ENCODE measurements at places on chromosomes 6 and 20. TPM values are rescaled to one million over a fixed set of nuclear protein-coding genes. Genes with fewer than 3 reads are reported as not detected.

DNA sequence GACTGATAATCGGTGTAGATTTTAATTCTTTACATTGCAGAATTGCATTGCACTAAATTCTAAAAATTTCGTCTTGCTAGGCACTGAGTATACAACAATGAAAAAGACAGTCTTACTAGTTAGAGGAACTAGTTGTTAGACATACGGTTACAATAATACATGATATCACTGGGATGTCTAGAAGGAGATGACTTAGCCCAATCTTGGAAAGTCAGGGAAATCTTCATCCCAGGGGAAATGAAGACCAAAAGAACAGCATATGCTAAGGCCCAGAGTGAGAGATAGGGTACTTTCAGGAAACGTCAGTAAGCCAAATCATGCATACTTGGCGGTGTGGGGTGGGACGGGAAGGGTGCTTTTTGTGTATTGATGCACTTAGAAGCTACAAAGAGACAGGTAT is 901 bp downstream of the CEP57L1 start:
- no peaks in the 10 kb centered on the region for H3K36me3 ChIP-seq
- H3K27me3 ChIP-seq: no peaks in the 10 kb centered on the region
- no peak overlapping the region for H3K27ac ChIP-seq
- H3K4me1 ChIP-seq: peaks cover 6% of the 10 kb centered on the region

Gene BPIFB4
- not detected for total RNA-seq

Gene EYA2
- total RNA-seq: 5.4 TPM

Gene CGAS
- total RNA-seq: 3.7 TPM

- H3K27me3 ChIP-seq: no peaks in the 10 kb centered on the region
- no peaks in the 10 kb centered on the region for H3K4me1 ChIP-seq
- no peaks in the 10 kb centered on the region for H3K36me3 ChIP-seq
- H3K27ac ChIP-seq: no peak overlapping the region
These were observed 599.8 kb downstream of the COL12A1 start for GRCh38 chr6:74605922-74606581.

DNA sequence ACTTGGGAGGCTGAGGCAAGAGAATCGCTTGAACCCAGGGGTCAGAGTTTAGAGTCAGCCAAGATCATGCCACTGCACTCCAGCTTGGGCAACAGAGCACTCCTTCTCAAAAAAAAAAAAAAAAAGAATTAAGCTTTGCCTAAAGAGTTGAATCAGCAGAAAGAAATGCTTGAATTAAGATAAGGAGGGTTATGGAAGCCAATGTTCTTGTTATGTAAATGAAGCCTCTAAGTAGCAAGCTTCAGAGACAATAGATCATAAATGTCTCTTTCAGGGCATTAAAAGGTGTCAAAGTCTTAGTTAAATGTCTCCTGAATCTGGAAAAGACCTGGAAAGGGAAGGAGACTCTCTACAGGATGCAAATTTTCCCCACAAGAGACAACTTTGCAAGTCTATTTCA is 69.7 kb upstream of the FAM83B start:
- H3K4me3 ChIP-seq: no peak overlapping the region
- H3K4me1 ChIP-seq: no peaks in the 10 kb centered on the region
- DNase-seq: no peak

Gene RAET1L
- total RNA-seq: not detected

DNA sequence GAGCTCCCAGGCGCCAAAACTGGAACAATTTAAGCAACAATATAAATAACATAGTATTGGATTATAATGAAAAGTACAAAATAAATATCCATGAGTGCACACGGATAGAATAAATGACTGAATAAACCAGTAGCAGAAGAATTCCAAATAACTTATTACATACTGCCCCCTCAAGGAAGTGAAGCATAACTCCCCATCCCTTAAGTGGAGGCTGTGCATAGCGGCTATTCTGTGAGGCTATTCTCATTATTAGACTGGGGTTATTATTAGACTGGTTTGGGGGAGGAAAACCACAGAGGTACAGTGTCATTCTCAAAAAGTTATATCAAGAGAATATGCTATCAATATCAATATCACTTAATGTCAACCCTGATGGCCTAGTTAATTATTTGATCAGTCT is 94.4 kb upstream of the SIRPA start:
- H3K4me1 ChIP-seq: no peaks in the 10 kb centered on the region
- no peaks in the 10 kb centered on the region for H3K27me3 ChIP-seq
- DNase-seq: no peak
- no peaks in the 10 kb centered on the region for H3K36me3 ChIP-seq
- no peak overlapping the region for H3K27ac ChIP-seq

Gene DSP
- 95.4 TPM for total RNA-seq

- H3K4me1 ChIP-seq: no peaks in the 10 kb centered on the region
These were observed 202.5 kb downstream of the DHX35 start for GRCh38 chr20:39164642-39165041.

DNA sequence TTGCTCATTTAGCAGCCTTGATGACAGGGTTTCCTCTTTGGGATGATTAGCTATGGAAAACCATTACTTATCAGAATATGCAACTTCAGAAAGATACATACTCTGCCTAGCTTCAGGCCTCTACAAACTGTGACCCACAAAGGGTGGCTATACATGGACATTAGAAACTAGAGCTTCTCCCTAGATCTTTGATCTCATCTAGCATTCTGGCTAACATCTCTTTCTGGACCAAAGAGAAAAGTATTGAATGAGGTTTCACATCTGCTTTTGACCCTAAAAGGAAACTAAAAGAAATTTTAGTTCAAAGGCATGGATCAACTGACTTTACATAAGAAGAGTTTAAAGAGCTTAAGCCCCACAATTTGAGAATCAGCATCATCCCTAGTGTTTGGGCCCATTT is 12.4 kb upstream of the HMGN3 start:
- no peak for DNase-seq
- H3K4me1 ChIP-seq: no peaks in the 10 kb centered on the region
- no peak overlapping the region for H3K27ac ChIP-seq
- no peak overlapping the region for H3K4me3 ChIP-seq
- H3K36me3 ChIP-seq: no peaks in the 10 kb centered on the region

DNA sequence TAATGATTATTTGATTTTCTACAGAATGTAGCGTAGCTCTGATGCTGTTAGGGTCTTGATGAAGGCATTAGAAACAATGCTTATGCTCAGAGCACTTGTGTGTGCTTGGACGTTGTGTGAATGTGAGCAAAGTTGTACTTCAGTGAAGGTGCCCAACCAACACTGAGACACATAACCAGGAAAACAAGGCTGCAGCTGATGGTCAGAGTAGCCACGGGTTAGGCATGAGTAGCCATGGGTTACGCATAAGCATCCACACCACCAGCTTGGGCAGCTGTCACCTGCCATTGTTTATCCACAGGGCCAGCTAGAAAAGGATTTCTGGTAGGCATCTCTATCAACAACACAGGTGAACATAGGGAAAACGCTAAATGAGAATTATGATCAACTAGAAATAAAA is 326.6 kb downstream of the NRN1 start:
- H3K4me3 ChIP-seq: no peak overlapping the region
- H3K27me3 ChIP-seq: no peaks in the 10 kb centered on the region
- DNase-seq: no peak
- H3K27ac ChIP-seq: no peak overlapping the region
- no peaks in the 10 kb centered on the region for H3K4me1 ChIP-seq

DNA sequence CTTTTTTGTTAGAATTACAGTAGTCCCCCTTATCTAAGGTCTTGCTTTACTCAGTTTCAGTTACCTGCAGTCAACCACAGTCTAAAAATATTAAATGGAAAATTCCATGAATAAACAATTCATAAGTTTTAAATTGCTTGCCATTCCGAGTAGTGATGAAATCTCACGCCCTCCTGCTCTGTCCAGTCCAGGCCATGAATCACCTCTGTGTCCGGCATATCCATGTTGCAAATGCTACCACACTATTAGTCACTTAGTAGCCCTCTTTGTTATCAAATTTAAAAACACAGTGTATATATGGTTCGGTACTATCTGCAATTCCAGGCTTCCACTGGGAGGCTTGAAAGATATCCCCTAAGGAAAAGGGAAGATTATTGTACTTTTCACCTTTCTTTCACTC is 164.6 kb upstream of the FAM83B start:
- no peaks in the 10 kb centered on the region for H3K36me3 ChIP-seq
- H3K4me3 ChIP-seq: no peak overlapping the region
- DNase-seq: no peak
- no peak overlapping the region for H3K27ac ChIP-seq
- no peaks in the 10 kb centered on the region for H3K4me1 ChIP-seq
- no peaks in the 10 kb centered on the region for H3K27me3 ChIP-seq

DNA sequence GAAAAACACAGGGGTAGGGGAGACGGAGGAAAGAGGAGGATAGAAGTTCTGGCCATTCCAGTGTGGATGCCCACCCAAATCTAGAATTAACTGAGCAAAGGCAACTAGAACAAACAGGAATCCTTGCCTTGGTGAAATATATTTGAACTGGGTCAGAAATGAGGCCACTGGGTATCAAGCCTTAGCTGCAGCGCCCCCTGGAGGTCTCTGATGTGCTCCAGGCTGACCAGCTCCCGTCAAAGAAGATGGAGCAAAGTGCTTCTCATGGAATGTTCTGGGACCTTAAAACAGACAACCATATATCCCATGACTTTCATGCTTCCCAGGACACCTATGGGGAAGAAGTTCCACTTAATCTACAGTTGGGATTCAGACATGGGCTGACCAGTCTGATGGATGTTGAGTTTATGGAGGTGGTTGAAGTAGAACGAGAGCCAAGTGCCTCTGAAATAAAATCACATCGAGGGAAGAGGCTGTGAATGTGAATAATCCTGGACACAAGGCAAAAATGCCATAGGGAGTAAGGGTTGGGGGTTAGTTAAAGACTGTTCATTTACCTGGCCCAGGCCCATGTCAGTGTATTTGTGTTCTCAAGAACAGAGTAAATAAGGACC is 50.4 kb downstream of the HLA-DPB1 start:
- H3K36me3 ChIP-seq: no peaks in the 10 kb centered on the region
- no peak overlapping the region for H3K27ac ChIP-seq
- H3K4me3 ChIP-seq: no peak overlapping the region
- DNase-seq: peak; percentile 72
- no peaks in the 10 kb centered on the region for H3K27me3 ChIP-seq

Gene TPBG
- total RNA-seq: 73.2 TPM

DNA sequence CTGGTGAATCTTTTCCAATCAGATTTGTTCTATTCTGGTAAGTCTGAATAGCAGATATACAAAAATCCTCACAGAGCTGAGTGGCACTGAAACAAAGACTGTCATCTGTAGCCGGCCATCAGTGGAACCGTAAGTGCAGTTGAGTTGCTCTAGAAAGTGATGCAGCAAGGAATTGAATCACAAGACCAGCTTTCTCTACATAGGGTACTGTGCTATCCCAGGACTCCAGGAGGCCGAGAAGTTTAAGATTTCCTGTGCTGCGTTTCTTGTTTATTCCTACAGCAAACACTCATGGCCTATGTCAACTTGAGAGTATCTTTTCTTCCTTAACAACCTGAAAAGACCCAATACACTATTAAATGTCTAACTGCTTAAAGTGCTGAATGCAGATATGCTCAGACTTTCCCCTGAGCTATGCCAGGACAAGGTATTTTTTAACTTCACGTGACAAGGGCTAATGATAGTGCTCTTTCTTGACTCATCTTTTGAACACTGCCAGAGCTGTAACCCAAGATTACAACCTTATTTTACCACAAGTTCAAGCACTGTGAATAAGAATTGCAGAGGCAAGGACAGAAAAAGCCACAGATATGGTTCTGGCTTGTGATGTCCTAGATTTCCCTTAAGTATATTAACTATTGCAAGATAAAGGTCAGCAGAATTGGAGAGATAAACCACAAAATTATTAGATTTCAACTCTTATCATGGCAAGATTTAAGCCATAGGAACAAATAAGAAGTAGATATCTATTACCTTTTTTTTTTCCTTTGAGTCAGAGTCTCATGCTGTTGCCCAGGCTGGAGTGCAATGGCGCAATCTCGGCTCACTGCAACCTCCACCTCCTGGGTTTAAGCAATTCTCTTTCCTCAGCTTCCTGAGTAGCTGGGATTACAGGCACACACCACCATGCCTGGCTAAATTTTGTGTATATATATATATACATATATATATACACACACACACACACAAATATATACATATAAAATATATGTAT is 71.6 kb downstream of the GJA1 start:
- no peak for DNase-seq
- no peak overlapping the region for H3K4me3 ChIP-seq
- no peaks in the 10 kb centered on the region for H3K4me1 ChIP-seq
- H3K36me3 ChIP-seq: no peaks in the 10 kb centered on the region
- no peak overlapping the region for H3K27ac ChIP-seq
- no peaks in the 10 kb centered on the region for H3K27me3 ChIP-seq

DNA sequence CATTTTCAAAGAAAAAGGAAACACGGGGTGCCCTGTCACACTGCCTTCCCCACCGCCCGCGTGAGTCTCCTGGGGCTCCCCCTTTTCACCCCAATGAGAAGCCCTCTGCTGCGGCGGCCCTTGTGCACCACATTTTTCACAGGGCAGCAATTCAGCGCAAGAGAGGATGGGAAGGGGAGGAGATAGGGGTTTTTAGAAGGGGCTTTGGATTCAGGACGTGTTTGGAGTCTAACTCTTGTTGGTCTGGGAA is 726 bp upstream of the ARFGEF3 start:
- no peaks in the 10 kb centered on the region for H3K27me3 ChIP-seq
- H3K27ac ChIP-seq: peak overlapping the region; percentile 88
- H3K4me3 ChIP-seq: peak overlapping the region; percentile 82
- no peak for DNase-seq

DNA sequence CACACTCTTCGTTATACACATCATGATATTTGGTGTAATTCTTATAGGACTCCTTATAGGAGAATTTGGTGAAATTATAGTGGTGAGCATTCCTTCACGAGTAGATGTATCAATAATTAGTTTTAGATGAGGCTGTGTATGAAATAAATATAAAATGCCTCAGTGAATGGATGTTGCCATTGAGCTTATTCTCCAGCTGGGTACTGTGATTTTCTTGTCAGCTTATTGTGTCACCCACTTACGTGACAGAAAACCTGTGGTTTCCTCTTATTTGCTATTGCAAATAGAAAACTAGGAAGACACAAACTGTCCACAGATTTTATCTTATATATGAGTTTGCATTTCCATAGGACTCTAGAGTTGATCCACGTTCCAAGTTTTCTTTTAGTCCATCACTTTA is 439.9 kb upstream of the RNF217 start:
- H3K27ac ChIP-seq: no peak overlapping the region
- no peaks in the 10 kb centered on the region for H3K36me3 ChIP-seq
- no peaks in the 10 kb centered on the region for H3K27me3 ChIP-seq
- no peak for DNase-seq
- H3K4me3 ChIP-seq: no peak overlapping the region

DNA sequence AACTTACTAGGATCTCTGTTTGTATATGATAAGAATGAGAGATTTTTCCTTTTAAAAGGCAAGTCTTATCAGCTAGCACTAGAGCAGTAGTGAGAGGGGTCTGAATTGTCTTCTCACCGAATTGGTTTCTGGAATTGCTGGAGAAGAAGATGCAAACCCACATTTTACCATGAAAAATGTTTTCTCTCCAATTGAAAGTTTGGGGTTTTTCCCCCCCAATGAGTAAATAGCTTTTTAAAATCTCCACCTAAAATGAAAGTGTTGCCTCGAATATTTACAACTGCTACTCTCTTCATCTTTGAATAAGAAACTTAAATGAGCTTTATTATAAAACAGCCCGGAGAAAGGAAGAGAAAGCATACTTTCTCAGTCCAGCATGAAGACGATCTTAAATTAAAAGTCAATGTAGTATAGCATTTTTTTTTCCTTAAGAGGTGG is 1.8 kb downstream of the TCF21 start:
- no peaks in the 10 kb centered on the region for H3K36me3 ChIP-seq
- H3K4me1 ChIP-seq: no peaks in the 10 kb centered on the region
- DNase-seq: no peak
- H3K27me3 ChIP-seq: peaks cover 11% of the 10 kb centered on the region
- H3K4me3 ChIP-seq: peak overlapping the region; percentile 57

All from breast epithelium (tissue), 4 donors.